ENCODE measurements at places on chromosomes 5 and 9. TPM values are rescaled to one million over a fixed set of nuclear protein-coding genes. Genes with fewer than 3 reads are reported as not detected.

The CARD6 gene
- 0.26 TPM for total RNA-seq

The KIF27 gene
- 2.0 TPM for total RNA-seq

The RC3H2 gene
- total RNA-seq, result 53.8 TPM

The HBEGF gene
- 5.8 TPM for total RNA-seq

The ADAMTSL2 gene
- 0.68 TPM for total RNA-seq

The CAMK4 gene
- total RNA-seq, result not detected

The LRSAM1 gene
- 26.2 TPM for total RNA-seq

The ARHGEF39 gene
- 32.8 TPM for total RNA-seq

The LTC4S gene
- 2.4 TPM for total RNA-seq

The OR1Q1 gene
- total RNA-seq, result not detected

The PDE6A gene
- 2.5 TPM for total RNA-seq

The PCDHAC2 gene
- total RNA-seq, result not detected

The DMRT2 gene
- 0.61 TPM for total RNA-seq

The NMUR2 gene
- total RNA-seq, result 0.57 TPM

The STXBP1 gene
- total RNA-seq, result 6.7 TPM

The TICAM2 gene
- 0.91 TPM for total RNA-seq

The RANBP3L gene
- not detected for total RNA-seq

The DIPK1B gene
- total RNA-seq, result 40.4 TPM

The ZNF474 gene
- not detected for total RNA-seq

All from Caco-2 (cell line).